Stimulated activated CD4-positive, alpha-beta T cell treated with anti-CD3 and anti-CD28 coated beads, TNF-alpha, amount 100 ng/mL, for 4 hours (primary cell): ENCODE measurements at places on chromosomes 3 and 15.

DNA sequence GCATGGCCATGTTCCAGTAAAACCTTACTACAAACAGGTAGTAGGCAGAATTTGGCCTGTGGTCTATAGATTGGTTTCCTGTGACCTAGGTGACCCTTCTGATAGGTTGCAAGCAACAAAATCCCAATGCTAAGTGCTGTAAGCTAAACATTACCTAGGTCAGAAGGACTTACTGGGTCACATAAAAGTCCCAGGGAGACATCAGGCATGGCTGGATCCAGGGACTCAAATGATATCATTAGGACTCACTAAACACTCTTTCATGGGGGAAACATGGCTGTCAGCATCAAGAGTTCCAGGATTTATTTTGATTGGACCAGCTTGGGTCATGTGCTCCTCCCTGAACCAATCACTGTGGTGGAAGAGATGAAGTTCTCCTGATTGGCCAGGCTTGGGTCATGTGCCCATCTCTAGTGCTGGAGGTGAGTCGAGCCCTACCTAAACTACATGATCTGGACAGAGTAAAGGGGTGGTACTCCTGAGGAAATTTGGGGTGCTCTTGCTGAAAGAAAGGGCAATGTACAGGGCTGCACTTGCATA is 16.8 kb upstream of the SLC6A1 start:
- DNase-seq = no peak

- DNase-seq = no peak
These were observed 6.9 kb downstream of the C15orf62 start for GRCh38 chr15:40776537-40777141.

DNA sequence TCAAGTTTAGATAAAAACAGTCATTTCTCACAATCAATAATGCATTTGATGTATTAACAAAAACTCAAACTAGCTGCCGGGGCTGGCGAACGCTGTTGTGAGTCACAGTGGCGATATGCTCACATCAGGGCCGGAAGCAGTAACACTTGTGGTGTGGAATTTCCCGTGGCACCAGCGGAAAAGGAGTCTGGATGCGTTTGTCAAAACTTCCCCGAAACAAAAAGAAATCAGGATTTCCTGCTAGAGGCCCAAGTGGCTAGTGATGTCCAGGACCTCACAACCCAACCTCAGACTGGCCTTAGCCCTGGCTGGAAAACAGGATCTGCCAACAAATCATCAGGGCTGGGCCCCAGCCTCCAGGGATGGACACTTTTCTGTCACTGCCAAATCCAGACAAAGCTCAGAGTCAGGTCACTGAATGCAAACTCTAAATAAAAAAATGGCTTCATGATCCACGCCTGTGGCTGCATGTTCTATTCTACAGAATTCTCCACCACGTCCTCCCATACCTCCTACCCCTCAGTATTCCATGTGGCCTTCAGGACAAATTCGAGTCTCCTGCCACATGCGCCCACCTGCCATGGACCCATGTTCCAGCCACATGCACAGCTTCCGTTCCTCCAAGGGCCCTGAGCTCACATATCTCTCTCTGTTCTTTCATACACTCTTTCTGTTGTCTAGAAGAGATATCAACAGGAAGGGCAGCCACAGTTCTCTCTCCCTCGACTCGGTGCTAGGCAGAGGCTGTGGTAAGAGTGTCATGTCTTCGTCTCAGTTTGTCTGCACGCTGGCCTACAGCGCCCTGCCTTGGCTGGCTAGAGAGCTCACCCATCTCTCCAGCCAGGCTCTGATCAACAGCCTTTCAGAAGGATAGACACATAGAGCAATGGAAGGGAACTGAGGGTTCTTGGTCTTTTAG is 35.4 kb downstream of the EHD4 start:
- DNase-seq = peak; percentile 40

DNA sequence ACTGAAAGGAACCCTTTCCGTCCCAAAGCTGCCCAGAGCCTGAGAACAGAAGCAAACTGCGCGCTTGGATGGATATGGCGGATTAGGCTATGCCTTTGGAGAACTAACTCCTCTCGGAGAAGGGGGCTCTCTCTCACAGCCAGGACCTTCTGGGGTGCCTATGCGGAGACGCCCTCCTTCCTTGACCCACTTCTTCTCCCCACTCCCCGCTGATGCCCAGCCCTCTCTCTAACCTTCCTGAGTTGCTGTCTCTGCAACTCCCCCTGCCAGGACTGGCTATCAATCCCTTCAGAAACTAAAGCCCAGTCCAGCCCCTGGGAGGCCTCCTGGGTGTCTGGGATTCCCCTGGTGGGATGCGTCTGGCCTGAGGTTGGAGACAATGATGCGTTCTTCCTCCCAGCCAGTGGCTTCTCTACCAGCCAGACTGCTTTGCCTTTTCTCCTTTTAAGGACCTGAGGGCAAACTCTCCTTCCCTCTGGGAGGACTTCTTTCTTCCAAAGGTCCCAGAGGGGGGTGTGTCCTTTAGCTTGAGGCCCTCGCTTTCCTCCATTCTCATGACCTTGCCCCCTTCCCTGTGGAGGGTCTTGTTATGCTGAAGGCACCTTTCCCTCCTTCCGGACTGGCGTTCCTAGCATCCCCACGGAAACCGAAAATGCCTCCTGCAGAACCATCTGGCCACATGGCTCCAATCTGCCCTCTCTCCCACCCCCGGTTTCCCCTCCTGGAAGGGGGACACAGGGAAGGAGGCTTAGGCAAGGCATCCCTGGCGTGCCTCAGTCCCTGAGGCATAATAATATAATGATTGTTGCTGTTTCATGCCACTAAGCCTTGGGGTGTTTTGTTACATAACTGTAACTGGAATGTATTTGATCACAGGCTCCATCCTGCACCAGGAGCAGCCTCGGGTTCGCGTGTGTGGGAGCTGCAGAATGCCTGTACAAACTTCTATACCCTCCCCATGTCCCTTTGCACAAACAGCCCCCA is 63.4 kb upstream of the C15orf39 start:
- no peak for DNase-seq

DNA sequence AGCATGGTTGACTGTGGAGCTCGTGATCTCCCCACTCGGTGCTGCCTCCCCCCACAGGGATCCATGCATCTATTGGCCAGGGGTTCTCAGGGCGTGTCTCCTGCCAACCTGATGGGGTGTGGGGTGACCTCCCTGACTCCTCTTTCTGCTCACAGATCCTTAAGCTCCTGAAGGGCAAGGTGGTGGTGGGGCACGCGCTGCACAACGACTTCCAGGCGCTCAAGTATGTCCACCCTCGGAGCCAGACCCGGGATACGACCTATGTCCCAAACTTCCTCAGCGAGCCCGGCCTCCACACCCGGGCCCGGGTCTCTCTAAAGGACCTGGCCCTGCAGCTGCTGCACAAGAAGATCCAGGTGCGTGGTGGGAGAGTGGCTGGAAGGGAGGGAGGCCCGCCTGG is 7.9 kb downstream of the AEN start:
- DNase-seq = no peak

DNA sequence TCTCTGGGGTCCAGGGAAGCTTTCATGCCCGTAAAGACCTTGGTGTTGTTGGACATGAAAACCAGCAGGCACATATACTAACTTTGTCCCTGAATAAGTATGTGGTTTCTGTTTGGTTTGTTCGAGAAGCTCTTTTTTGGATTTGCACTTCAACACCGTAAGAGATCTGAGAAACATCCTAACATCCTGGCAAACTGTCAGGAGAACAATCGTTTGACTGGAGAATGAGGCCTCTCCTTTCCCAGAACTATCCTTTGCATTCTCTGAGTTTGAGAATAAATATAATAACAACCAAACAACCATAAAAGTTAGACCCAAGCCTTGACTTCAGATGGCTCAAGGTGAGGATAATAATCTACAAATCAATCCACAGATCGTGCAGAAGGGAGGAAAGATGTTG is 230.4 kb upstream of the WNT5A start:
- DNase-seq = no peak

DNA sequence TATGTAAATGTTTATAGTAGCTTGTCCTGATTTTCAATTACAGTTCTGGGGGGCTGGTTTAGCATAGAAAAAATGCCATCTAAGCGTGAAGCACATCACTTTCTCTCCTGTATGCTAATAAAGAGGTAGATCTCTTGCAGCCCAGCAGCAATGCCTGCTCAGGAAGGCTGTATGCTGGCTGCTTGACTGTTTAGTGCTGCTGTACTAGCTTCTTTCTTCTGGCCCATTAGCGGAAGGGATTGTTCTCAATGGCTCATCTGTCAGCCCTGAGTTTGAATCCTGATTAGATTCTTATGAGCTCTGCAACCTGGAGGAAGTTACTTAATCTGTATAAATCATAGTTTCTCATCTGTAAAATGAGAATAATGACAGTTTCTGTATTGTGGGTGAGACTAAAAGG is 478.9 kb downstream of the ERC2 start:
- DNase-seq = no peak

DNA sequence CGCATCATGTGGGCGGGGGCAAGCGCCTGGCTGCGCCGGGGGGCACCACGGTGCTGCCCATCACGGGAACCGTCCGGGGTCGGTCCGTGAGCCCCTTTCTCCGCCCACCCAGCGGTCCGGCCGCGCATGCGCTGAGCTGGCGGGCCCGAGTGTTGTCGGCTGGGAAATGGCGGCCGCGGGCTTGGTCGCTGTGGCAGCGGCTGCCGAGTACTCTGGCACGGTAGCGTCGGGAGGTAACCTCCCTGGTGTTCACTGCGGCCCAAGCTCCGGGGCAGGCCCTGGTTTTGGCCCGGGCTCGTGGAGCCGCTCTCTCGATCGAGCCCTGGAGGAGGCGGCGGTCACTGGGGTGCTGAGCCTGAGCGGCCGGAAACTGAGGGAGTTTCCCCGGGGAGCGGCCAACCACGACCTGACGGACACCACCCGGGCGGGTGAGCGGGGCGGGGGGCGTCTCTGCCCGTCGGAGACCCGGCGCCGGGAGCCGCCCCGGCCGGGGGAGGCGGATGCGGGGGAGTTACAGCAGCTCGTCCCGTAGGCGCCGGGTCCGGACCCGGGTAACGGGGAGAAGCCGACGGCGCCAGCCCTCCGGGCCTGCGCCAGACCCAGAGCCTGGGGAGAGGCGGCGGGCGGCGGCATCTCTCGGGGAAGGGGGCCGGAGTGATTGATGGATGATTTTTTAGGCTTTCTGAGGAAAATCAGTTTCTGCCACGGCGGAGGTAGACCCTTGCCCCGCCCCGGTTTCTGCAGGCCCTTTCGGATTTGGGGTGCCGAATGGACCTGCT is at the start of gene LRCH3:
Gene LRCH3, plus strand, starts transcription at position 142 of the 779 bp plus-strand sequence. Its CDS starts 25 bp downstream, at position 167.
- peak; percentile 68 for DNase-seq

GRCh38 chr3:119600732-119601131 is 3.0 kb downstream of the PLA1A start:
- DNase-seq = no peak

- no peak for DNase-seq
These were observed 51.3 kb downstream of the GRM7 start for GRCh38 chr3:6912240-6912639.

GRCh38 chr3:140270329-140270728 is 335.3 kb downstream of the CLSTN2 start:
- no peak for DNase-seq

- DNase-seq = no peak
These were observed 86.9 kb downstream of the KLF15 start for GRCh38 chr3:126270145-126270811.

GRCh38 chr3:50630394-50630793 is 13.4 kb downstream of the MAPKAPK3 start:
- no peak for DNase-seq

GRCh38 chr3:67215690-67216089 is 217.6 kb downstream of the KBTBD8 start:
- no peak for DNase-seq

DNA sequence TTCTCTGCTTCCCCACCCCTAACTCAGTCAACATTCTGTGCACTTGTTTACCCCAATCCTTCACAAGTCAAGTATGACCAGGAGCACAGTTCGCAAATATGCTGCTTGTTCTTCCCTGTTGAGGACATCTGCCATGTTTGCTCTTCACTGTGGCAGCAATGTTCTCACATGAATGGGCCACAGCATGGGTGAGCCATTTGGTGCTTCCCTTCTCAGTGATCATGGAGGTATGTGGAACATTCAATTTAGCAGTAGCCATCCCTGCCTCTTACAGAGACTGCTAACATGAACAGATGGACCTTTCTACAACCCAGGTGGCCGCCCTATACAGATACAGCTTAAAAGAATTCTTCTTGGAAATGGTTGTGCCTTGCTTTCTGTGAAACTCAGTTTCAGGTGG is 660.1 kb upstream of the SGO1 start:
- DNase-seq = no peak

DNA sequence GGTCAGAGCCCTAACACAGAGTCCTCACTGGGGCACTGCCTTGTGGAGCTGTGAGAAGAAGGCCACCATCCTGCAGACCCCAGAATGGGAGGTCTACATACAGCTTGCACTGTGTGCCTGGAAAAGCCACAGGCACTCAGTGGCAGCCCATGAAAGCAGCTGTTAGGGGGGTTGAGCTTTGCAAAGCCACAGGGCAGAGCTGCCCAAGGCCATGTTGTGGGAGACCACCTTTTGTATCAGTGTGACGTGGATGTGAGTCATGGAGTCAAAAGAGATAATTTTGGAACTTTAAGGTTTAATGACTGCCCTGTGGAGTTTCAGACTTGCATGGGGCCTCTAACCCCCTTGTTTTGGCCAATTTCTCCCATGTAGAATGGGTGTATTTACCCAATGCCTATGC is 52.9 kb upstream of the TPRG1 start:
- no peak for DNase-seq

DNA sequence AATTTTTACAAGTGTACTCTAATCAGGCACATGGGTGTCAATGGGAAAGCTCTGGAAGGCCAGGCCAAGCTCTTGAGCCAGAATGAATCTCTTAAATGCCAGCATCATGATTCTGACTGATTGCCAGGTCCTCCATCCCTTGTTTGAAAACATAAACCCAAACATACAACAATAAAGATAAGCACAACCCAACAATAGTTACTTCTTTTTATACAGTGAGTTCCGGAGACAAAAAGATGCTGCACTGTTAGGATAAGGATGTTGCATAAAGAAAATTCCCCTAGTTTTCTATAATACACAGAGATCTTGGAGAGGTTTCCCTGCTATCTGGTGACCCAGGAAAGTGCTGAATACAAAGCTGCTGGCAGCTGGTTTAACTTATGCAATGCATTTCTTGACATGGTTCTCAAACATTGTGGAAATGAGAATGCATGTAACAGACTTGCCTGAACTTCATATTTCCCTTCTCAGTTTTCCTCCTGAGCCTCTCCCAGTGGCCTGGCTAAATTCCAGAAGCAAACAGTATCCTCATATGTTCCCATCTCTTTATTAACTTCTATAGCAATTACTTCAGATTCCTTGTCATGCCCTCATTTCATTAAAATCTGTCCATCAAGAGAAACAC is 180.1 kb upstream of the PRICKLE2 start:
- no peak for DNase-seq
